ENCODE measurements at places on chromosomes 7 and 10. TPM values are rescaled to one million over a fixed set of nuclear protein-coding genes. Genes with fewer than 3 reads are reported as not detected.

ADK gene
- 26.8 TPM for total RNA-seq

MARVELD1 gene
- total RNA-seq = 41.4 TPM

AHR gene
- total RNA-seq = 90.5 TPM

AMZ1 gene
- total RNA-seq = 1.3 TPM

CNNM1 gene
- 0.33 TPM for total RNA-seq

BNIP3 gene
- 152 TPM for total RNA-seq

Data from smooth muscle cell of trachea (primary cell).